ENCODE measurements at places on chromosomes 12 and 14. TPM values are rescaled to one million over a fixed set of nuclear protein-coding genes. Genes with fewer than 3 reads are reported as not detected.
A peak's percentile ranks its signal among the peaks of the same experiment; 100 is the strongest.

DNA sequence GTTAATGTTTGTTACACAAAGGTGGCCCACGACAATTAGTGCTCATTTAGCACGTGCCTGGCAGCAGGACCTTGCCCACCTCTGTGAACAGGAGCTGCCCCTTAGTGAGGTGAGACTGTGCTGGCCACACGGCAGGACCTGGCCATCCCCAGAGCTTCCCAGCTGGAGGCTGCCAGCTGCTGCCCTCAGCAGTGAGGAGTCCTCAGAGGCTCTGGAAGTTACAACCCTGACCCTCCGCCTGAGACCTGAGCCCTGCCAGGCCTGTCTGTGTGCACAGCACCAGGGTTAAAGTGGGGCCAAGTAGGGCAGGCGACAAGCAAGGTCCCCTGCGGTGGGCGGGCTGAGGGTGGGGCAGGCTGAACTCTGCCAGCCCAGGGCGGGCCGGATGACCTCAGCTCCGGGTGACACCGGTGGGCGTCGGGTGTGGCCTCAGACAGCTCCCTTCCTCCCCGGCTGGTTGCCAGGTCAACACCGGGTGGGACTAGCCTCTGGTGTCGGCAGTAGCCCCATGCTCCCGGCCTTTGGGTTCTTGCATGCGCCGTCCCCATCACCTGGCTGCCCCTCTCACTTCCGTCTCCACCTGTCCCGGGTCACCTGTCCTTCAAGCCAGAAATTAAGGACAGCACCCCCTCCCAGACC, 9.2 kb upstream of the LBHD2 start:
- peaks cover 36% of the 10 kb centered on the region for H3K4me1 ChIP-seq
- no peaks in the 10 kb centered on the region for H3K36me3 ChIP-seq
- no peak for DNase-seq
- H3K27ac ChIP-seq = peak overlapping the region; percentile 62
- H3K27me3 ChIP-seq = no peaks in the 10 kb centered on the region

GRCh38 chr12:50558970-50559369, 54.2 kb downstream of the DIP2B start:
- no peak overlapping the region for H3K27ac ChIP-seq
- H3K4me3 ChIP-seq = no peak overlapping the region
- H3K36me3 ChIP-seq = no peaks in the 10 kb centered on the region
- DNase-seq = no peak
- peaks cover 30% of the 10 kb centered on the region for H3K4me1 ChIP-seq

- H3K36me3 ChIP-seq = no peaks in the 10 kb centered on the region
- no peak for DNase-seq
- no peak overlapping the region for H3K4me3 ChIP-seq
- no peaks in the 10 kb centered on the region for H3K27me3 ChIP-seq
- no peaks in the 10 kb centered on the region for H3K4me1 ChIP-seq
Observed at GRCh38 chr12:58502226-58502625, 418.1 kb downstream of the LRIG3 start.

GRCh38 chr12:53068811-53069585, 10.2 kb downstream of the SPRYD3 start:
- DNase-seq = no peak
- no peaks in the 10 kb centered on the region for H3K27me3 ChIP-seq
- H3K36me3 ChIP-seq = peaks cover 35% of the 10 kb centered on the region
- H3K4me3 ChIP-seq = no peak overlapping the region

- H3K4me1 ChIP-seq = no peaks in the 10 kb centered on the region
- H3K4me3 ChIP-seq = no peak overlapping the region
- H3K27me3 ChIP-seq = no peaks in the 10 kb centered on the region
Observed at GRCh38 chr12:120214626-120215356, 13.9 kb upstream of the RPLP0 start.

GRCh38 chr14:101406921-101407320, 154.4 kb upstream of the DIO3 start:
- H3K4me1 ChIP-seq = no peaks in the 10 kb centered on the region
- H3K36me3 ChIP-seq = no peaks in the 10 kb centered on the region
- H3K27me3 ChIP-seq = no peaks in the 10 kb centered on the region
- DNase-seq = no peak
- no peak overlapping the region for H3K27ac ChIP-seq

DNA sequence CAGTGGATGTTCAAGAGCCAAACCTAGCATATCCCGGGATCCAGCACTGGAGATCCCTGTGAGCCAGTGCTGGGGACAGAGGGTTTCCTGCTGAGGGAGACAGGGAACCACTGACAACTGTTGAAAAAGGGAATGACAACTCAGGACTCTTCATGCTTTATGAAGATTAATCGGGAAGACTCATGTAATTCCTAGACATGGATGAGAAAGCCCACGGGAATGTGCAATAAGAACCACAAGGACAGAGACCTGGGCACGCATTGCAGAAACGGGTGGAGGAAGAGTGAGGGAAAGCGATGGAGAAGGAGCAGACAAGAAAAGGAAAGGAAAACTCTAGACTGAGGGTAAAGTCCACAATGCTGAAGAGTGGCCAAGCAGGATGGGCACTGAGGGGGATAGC, 296.0 kb downstream of the PCNX1 start:
- H3K27ac ChIP-seq = no peak overlapping the region
- H3K27me3 ChIP-seq = no peaks in the 10 kb centered on the region
- no peak overlapping the region for H3K4me3 ChIP-seq

- DNase-seq = peak; percentile 61
- no peaks in the 10 kb centered on the region for H3K27me3 ChIP-seq
- H3K4me1 ChIP-seq = peaks cover 6% of the 10 kb centered on the region
- H3K27ac ChIP-seq = no peak overlapping the region
Observed at GRCh38 chr12:3135522-3136461, 58.6 kb downstream of the TSPAN9 start.

DNA sequence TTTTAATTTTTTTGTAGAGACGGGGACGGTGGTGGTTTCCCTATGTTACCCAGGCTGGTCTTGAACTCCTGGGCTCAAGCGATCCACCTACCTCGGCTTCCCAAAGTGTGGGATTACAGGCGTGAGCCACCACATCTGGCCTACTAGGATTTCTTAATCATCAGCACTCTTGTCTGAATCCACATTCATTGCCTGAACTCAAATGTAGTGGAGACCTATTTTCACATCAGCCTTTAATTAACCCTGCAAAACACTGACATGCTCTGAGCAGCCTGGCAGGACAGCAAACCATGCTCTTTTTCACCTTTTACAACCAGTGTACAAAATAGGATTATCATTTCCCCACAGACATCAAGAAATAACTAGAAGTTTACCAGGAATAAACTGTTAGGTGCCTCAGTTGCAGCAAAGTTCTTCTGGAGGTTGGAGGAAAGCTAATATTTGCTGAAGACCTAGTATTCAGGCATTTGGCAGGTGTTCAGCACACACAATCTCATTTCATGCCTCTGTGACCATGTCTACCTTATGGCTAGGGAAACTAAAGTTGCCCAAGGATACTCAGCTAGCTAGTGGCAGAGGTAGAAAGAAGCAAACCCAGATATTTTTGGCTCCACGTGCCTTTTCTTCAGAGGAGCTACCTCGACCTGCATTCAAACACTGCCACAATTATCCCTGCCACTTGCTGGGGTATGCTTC, 37.7 kb downstream of the CFL2 start:
- H3K27ac ChIP-seq = no peak overlapping the region
- no peaks in the 10 kb centered on the region for H3K36me3 ChIP-seq
- H3K4me1 ChIP-seq = peaks cover 21% of the 10 kb centered on the region
- no peak overlapping the region for H3K4me3 ChIP-seq

Gene KRT6A
- total RNA-seq = 0.66 TPM

Gene CYP27B1
- 11.6 TPM for total RNA-seq

Gene BMAL2
- total RNA-seq = 21.5 TPM

Gene REM2
- 0.47 TPM for total RNA-seq

Gene OR4K5
- not detected for total RNA-seq

Gene RPL36AL
- total RNA-seq = 212 TPM

Gene FCF1
- total RNA-seq = 69.0 TPM

Gene AVPR1A
- 0.07 TPM for total RNA-seq

Gene ESR2
- total RNA-seq = 0.32 TPM

Measured in HCT116 (cell line).